NCI-H1930 (cell line): ENCODE measurements at places on chromosomes 1 and 21.
A peak's percentile ranks its signal among the peaks of the same experiment; 100 is the strongest.

- no peak for DNase-seq
Measured at GRCh38 chr1:61395146-61395800, 312.9 kb downstream of the NFIA start.

GRCh38 chr1:209076688-209077087 lies 506.8 kb upstream of the CAMK1G start:
- DNase-seq = no peak

DNA sequence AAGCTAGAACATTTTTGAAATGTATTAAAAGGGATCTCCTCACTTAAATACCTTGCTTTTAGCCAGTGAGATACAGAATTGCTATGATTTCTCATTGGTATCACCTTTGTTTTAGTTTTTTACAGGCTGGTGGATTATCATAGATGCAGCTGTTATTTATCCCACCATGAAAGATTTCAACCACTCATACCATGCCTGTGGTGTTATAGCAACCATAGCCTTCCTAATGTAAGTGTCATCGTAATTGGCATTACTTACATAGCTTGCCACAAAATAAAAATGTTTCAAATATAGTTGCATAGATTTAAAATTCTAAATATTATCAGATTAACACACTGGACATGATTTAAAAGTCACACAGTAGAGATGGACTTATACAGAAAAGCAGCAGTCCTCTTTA lies 4.7 kb downstream of the TMEM50A start:
- no peak for DNase-seq

GRCh38 chr21:33948096-33948950 lies 32.7 kb upstream of the ATP5PO start:
- no peak for DNase-seq

- DNase-seq = no peak
Measured at GRCh38 chr1:242030071-242030470, 31.2 kb upstream of the MAP1LC3C start.

DNA sequence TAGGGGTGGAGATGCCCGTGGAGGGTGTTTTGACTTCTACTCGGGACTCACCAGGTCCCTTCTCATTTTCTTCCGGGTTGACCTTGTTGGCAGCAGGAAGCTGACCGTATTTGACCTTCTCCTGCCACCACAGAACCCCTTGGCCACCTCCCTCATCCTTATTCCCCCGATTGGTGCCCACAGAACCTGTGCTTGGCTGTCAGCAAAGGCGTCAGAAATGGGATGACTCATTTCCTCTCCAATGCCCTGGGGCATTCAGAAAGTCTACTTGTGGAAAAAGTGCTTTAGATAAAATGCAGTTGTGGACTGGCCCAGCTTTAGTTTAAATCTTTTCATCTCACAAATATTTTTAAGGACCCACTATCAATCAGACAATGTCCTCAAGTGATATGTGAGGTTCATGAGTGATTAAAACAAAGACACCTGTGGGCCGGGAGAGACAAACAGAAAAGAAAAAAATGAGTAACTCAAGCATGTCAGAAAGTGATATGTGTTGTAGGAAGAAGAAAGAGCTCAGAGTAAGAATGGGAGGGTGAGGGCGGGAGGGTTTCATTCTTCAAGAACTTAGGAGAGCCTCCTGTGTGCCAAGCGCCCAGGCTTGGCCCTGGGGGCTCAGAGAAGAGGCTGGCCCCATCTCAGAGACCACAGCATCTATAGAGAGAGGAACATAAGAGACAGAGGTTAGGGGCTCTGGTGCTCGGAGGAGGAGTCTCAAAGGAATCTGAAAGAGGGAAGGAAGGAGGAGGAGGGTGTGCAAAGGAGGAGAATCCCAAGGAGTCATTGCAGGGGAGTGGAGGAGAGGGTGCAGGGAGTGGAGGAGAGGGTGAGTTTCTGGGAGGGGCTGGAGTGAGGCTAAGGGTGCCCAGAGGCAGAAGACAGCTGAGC lies 221.6 kb upstream of the VAMP3 start:
- DNase-seq = no peak

DNA sequence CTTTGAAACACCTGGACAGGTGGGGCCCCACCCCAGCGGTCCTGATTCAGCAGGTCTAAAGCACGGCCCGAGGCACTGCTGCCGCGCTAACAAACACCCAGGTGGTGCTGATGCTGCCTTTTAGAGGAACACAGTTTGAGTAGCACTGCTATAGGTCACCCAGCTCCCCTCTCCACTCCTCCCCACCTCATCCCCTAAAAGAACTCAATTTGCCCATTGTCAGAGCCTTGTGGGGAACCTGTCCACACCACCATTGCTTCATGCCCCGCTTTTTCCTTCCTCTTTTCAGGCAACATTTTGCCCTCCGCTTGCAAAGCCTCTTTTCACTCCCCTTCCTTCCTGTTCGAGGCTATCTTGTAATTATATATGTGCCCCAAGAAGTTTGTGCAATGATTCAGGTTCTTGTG lies 26.2 kb upstream of the PADI4 start:
- DNase-seq = no peak

- DNase-seq = no peak
Measured at GRCh38 chr1:18632783-18633421, 2.3 kb downstream of the PAX7 start.

DNA sequence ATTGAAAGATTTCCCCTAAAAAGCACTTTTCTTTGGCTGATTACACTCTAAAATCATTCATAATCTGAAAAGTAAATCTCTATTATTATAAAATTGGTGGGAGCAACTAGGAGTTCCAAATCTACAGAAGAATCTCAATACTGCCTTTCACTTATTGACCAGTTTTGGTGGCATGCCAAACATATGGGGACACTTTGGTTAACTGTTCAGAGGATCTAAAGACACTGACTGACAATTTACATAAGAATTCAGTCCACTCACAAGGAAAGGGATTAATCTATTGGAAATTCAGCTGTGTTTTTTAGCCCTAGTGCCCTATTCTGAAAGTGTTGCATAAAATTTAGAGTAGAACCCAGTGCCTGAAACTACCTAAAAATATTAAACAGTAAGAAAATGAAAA lies 113.6 kb downstream of the LRRC40 start:
- no peak for DNase-seq

GRCh38 chr1:110292031-110292741 lies 47.0 kb upstream of the RBM15 start:
- DNase-seq = no peak

DNA sequence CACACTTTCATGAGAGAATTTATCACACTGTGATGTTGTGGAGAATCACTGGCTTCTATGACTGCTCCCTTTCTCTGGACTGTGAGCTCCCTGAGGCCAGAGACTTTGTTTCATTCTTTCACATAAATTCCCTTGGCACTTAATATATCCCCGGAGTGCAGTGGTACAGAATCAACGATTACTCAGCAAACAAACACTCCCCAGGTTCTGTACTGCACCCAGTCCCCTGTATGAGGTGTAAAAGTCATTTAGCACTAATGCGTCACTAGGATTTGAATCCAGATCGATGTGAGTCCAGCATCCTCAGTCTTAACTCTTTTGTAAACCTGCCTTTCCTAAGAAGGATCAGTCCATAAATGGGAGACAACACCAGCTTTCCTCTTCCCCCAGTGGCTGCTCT lies 6.8 kb upstream of the UTP25 start:
- DNase-seq = no peak

- no peak for DNase-seq
Measured at GRCh38 chr1:14662116-14662515, 63.6 kb downstream of the KAZN start.

DNA sequence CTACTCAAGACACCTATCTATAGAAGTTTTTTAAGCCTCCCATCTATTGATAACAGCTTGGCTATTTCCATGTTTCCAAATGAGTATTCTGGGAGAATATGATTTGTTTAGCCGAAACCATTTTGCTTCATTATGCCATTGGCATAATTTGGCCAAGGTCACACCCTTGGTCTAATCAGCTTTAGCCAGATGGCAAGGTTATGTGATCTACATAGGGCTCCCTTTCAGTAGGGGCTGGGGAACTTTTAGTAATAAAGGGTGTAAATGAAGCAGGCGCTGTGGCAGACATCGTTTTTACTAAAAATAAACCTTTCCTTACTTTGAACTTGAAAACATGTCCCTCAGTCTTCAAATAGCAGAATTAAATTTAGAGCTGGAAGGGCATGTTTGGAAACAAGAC lies 3.0 kb upstream of the PDC start:
- DNase-seq = no peak

DNA sequence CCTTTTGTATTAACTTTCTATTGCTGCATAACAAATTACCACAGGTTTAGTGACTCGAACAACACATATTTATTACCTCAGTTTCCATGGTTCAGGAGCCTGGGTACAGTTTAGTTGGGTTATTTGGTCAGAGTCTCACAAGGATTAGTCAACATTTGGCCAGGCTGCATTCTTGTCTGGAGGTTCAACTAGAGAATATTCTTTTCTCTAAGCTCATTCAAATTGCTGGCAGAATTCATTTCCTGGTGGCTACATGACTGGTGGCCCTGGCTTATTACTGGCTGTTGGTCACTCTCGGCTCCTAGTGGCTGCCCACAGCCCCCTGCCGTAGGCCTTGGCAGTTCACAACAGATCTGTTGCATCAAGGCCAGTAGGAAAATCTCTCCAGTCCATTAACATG lies 81.1 kb upstream of the ADAR start:
- no peak for DNase-seq

DNA sequence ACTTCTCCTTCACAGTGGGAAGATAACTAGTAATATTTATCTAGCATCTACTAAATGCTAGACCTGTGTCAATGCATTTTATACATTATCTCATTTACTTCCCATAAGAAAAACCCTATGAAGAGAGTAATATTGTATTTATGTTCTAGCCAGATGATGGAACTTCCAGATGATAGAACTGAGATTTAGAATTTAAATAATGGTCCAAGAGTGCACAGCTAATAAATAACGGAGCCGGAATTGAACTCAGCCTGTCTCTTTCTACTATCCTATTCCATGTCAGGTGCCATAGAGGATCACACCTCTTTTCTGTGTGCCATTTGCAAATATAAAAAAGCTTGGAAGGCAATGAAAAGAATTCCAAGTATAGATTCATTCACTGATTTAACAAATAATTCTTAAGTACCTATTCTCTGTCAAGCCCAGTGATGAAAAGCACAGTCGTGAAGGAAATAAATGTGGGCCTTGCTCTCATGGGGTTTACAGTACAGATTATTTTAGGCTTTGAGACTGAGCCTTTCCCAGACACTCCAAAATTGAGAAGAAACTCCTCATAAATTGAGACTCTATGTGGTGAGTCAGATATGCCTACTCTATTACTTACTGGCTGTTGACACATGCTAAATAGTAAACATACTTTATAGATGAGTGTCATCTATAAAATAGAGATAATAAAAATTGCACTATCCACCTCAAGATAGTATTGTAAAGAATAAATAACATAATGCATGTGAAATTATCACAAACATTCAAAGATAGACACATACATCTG lies 378.0 kb upstream of the PRMT6 start:
- no peak for DNase-seq

DNA sequence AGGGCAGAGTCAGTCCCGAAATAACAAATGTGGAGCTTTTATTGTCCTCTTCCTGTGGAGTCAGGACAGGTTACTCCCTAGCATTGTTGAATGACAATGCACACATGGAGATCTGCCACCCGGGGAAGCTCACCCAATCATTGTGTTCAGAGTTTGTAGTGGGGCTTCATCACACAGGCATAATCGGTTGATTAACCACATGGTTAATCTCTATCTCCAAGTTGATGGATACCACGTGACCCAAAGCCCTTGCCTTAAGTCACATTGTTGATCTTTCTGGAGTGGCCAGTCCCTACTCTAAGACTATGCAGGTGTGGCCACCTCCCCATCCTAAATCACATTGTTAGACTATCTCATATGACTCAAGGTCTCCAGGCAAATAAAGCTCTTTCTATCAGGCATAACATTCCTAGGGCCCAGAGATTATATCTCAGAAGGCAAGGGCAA lies 2.6 kb upstream of the C1orf141 start:
- DNase-seq = no peak

- DNase-seq = peak; percentile 24
Measured at GRCh38 chr1:208243967-208244916, at the start of gene PLXNA2. TSS of gene PLXNA2 (minus strand) at chr1:208244384. CDS start at chr1:208217922, 26,462 bp downstream.

DNA sequence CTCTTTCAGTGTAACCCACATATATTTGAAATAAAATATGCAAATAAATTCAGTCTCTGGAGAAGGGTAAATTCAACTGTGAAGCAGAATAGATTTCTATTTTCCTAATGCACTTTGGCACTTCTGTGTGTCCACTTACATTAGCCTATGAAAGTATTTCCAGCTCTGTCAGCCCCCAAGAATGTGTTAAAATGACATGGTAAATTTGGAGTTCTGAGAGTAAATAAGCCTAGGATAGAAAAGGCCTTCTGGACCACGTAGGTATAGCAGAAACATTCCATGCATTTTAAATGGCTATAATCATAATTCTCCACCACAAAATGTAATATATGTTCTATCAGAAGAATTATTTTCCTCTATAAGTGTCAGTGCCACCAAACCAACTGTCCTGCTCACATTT lies 276.2 kb downstream of the NEGR1 start:
- DNase-seq = no peak

- DNase-seq = no peak
Measured at GRCh38 chr1:46445773-46446256, 43.8 kb upstream of the DMBX1 start.

DNA sequence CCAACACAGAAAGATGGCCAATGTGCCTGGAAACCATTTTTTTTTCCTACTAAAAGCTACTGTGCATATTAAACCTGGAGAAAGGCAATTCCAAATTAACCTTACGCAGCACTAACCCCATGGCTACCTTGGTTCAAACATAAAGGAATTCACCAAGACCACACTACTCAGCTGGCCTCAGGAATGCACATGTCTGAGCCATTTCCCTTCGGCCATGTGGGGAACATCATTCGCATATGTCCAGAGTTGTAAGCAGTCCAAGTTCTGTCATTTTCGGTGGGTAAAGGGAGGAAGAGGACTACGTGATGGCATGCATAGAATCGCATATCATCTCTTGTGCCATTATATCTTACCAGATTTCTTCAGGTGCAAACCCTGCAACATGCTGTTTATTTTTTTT lies 175.4 kb downstream of the NTMT2 start:
- no peak for DNase-seq
